Ureter (tissue), 1 donor: ENCODE measurements at places on chromosomes 7 and 10. TPM values are rescaled to one million over a fixed set of nuclear protein-coding genes. Genes with fewer than 3 reads are reported as not detected.
A peak's percentile ranks its signal among the peaks of the same experiment; 100 is the strongest.

ZNF488 gene
- total RNA-seq, result 1.8 TPM

GRCh38 chr7:130365088-130365487 lies 15.2 kb upstream of the CPA1 start:
- no peak for DNase-seq

MLXIPL gene
- total RNA-seq, result 4.6 TPM

- DNase-seq, result no peak
Measured at GRCh38 chr7:30446266-30446665, 32.3 kb downstream of the NOD1 start.

- DNase-seq, result no peak
Measured at GRCh38 chr7:36547416-36547815, 157.8 kb downstream of the ANLN start.

- no peak for DNase-seq
Measured at GRCh38 chr10:110915035-110915434, 3.9 kb downstream of the BBIP1 start.

GRCh38 chr10:104059364-104059763 lies 26.3 kb downstream of the COL17A1 start:
- DNase-seq, result no peak

PON3 gene
- 5.5 TPM for total RNA-seq

- no peak for DNase-seq
Measured at GRCh38 chr7:63117-63480, 129.3 kb upstream of the FAM20C start.

GRCh38 chr7:50268990-50269389 lies 35.5 kb upstream of the IKZF1 start:
- no peak for DNase-seq

- no peak for DNase-seq
Measured at GRCh38 chr10:118307220-118307619, 34.9 kb downstream of the FAM204A start.

SLC18A3 gene
- total RNA-seq, result not detected

- DNase-seq, result no peak
Measured at GRCh38 chr7:112437072-112437471, 13.2 kb upstream of the IFRD1 start.

ANKRD61 gene
- not detected for total RNA-seq

TCERG1L gene
- total RNA-seq, result 0.91 TPM

DNA sequence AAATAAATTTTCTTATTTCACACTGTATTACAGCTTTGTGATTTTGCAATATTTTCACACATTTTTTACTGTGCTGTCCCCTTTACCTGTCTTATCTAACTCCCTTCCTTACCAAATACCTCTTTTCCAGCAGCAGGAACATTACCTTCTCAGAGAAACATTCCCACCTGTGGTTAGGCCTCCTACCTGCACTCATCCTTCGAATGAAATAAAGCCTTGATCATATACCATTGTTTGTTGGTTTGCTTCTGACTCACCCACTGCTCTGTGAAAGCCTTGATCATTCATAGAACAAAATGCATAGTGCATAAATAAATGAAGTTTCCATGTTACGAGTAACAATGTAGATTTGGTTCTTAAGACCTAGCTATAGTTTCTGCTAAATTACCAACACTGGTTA lies 256.3 kb downstream of the ARL4A start:
- no peak for DNase-seq

DNA sequence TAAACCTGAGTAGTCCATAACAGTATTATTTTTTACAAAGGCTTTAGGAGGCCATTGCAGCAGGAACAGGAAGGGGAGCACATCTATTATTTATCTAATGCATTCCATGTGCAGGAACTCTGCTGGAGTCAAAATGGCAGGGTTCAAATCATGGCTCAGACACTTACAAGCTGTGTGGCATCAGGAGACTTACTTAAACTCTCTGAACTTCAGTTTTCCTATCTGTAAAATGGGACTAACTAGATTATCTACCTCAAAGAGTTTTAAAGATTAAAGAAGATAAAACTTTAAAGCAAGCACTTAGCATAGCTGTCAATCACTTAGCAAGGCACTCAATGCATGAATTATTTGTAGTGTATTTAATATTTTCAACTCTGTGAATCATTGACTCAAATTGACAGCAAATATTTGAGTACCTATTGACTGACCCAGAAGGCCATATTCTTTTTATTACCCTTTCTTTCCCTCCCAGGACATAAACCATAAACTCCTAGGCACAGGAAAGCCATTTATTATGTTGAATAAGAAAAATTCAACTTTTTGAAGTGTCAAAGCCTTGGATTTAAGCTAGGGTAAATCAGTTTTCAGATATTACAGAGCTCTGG lies 115.8 kb upstream of the FAM204A start:
- DNase-seq, result no peak

- peak; percentile 42 for DNase-seq
Measured at GRCh38 chr10:43205681-43206390, 61.0 kb downstream of the RASGEF1A start.

DNA sequence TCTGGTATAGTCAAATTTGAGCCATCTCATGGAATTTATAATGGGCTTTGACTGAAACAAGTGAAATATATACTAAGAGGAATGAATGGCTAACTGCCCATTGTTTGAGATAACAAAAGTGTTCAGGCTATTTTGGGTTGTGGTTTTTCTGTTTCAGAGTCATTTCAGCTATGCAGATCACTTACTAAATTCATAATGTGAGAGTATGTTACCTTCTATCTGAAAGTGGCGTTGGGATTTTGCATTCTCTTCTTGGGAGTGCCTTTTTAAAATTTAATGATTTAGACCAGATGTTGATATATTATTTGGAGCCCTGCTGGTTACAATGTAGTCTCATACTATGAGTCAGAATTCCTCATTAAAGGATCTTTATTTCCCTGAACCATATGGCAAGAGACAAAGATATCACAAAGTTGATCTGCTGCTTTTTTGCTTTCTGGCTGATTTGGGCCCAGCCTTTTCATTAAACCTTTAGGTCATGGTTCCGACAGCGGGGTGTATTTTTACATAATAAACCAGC lies 10.4 kb downstream of the VCL start:
- no peak for DNase-seq

DNA sequence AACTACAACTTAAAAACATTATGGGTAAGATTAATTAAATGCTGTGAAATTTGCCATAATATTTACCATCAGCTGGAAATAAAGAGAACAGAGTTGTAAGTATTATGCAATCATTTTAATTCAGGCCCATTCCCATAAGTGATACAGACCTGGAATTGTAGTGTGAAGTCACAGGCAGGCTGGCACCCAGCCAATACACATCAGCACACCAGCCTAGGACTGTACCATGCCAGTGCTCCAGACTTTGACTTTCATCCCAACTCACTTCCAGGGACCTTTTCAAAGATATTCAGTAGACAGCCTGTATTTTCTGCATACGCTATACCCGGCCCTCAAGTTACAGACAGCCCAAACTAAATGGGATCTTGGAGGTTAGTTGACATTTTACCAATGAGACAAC lies 143.3 kb downstream of the TES start:
- no peak for DNase-seq

DNA sequence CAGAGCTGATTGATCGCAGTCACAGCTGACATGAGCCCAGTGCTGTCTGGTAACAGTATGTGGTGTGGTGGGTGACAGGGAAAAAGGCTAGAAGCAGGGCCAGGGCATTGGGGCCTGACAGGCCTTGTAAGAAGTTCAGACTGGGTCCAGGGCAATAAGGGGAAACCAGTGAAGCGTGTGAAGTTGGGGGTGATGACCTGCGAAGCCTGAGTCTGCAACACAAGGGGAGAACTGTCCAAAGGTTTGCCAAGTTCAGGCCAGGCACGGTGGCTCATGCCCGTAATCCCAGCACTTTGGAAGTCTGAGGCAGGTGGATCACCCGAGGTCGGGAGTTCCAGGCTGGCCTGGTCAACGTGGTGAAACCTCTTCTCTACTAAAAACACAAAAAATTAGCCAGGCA lies 983.9 kb upstream of the ZNF722 start:
- no peak for DNase-seq

MRPS17 gene
- total RNA-seq, result 13.1 TPM

- peak; percentile 79 for DNase-seq
Measured at GRCh38 chr10:79304479-79305087, 42.7 kb upstream of the PPIF start.

DNA sequence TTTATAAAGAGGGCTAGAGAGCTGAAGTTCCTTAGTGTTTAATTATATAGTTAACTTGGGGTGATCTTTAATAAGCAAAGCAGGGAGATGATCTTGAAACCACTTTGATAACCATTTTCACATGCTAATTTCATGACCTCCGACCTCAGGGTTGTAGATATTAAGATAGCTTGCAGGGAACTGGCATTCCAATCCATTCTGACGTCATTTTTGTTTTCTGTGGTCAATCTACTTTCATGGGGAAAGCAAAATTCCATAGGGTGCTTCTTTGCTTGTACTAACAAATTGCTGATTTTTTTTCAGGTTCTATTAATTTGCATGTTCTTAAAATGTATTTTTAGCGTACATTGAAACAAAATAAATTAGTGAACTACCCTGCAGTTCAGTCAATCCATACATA lies 139.3 kb downstream of the CDCA7L start:
- no peak for DNase-seq

FBXL13 gene
- total RNA-seq, result 4.0 TPM

- DNase-seq, result no peak
Measured at GRCh38 chr10:130921461-130921860, 390.1 kb downstream of the TCERG1L start.

- DNase-seq, result no peak
Measured at GRCh38 chr10:129027906-129028305, 439.1 kb upstream of the MGMT start.

GRCh38 chr7:121621937-121622336 lies 225.8 kb upstream of the FAM3C start:
- no peak for DNase-seq

LAMB1 gene
- 198 TPM for total RNA-seq

GRCh38 chr7:37518266-37518665 lies 69.6 kb upstream of the ELMO1 start:
- no peak for DNase-seq

GRCh38 chr7:143216151-143216550 lies 5.7 kb upstream of the TAS2R40 start:
- no peak for DNase-seq

GRCh38 chr7:127996253-127997071 lies 34.8 kb downstream of the LRRC4 start:
- no peak for DNase-seq
